ENCODE measurements at places on chromosomes 2 and 18.

- no peak for DNase-seq
Observed at GRCh38 chr2:207937823-207938222, 87.5 kb downstream of the PLEKHM3 start.

DNA sequence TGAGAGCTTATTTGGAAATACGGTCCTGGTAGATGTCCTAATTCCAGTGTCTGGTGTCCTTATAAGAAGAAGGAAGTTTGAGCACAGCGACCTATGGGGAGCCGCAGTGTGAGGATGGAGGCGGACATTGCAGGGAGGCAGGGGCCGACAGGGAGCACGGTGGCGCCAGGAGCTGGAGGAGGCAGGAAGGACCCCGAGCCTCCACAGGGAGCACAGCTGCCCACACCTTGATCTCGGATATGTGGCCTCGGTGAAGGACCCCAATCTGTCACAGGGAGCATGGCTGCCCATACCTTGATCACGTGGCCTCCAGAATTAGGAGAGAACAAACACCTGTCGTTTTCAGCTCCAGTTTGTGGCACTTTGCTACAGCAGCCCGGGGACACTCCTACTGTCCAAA lies 461.6 kb upstream of the SALL3 start:
- no peak for DNase-seq

DNA sequence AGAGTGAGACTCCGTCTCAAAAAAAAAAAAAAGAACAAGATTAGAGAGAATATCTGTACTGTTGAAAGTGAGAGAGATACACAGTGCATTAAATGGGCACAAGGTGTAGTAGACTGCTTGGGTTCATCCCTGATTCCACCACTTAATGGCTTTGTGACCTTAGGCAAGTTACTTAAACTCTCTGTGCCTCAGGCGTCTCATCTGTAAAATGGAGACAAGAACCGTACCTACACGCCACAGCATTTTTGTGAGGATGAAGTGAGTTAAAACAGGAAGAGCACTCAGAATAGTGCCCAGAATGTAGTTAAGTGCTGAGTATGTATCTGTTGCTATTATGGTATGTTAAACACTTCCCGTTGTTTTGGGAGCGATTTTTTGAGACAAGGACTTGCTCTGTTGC lies 64.3 kb downstream of the MTHFD2 start:
- DNase-seq, result no peak

- DNase-seq, result no peak
Observed at GRCh38 chr18:42157878-42158277, 202.8 kb downstream of the PIK3C3 start.

DNA sequence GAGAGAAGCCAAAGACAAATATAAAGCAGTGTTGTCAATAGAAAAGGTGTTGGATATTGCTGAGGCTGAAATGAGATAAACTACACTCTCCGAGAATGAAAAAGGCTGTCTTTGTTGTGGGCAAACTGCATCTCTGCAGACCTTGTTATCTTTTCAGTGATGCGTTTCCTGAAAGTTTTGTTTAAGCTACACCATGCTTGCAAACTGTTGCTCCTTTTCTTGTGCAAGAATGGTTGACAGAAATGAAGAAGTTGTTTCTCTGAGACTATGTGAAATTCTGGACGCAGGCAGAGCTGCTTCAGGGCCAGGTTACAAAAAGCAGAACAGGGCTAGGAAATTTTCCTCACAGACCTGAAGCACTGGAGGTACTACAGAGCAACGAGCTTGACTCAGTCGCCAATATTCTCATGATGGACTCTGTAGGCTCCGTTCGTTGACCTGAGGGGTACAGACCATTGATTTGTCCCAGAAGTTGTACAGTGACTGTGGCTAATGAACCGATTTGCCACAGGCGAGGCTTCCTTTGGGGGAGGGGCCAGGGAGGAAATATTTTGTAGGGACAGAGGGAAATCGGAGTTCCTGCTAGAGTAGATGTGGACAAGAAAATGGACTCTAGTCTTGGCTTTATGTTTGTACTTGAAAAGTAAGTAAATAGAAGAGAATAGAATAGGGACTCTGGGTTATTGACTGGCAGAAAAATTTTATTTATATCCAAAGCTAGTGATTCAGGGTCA lies 3.5 kb upstream of the ATL2 start:
- DNase-seq, result no peak

DNA sequence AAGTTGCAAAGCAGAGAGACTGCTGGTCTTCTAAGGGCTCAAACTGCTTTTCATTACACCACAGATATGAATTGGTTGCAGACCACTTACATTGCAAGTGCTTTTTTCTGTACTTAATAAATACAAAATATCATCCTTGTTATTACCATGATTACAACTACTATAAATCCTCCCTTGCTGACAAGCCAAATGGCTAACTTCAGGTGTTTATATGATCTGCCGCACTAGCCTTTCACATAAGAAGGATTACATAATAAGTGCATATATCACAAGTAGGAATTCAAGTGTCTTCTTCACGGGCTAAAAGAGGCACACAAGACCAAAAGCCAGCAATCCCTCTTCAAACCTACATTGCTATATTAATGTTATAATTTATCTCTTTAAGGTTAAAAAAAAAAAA lies 373.0 kb downstream of the ZEB2 start:
- no peak for DNase-seq

- DNase-seq, result no peak
Observed at GRCh38 chr18:48417985-48418384, 8.8 kb upstream of the ZBTB7C start.

- DNase-seq, result no peak
Observed at GRCh38 chr2:211503198-211503597, 946.8 kb downstream of the CPS1 start.

- DNase-seq, result no peak
Observed at GRCh38 chr18:47062471-47062870, 27.1 kb upstream of the ELOA2 start.

Data from stimulated activated CD4-positive, alpha-beta T cell treated with anti-CD3 and anti-CD28 coated beads, Interleukin-1b, Interleukin-23, amount 100 ng/mL, for 48 hours (primary cell).